ENCODE measurements at places on chromosomes 1 and 21.

DNA sequence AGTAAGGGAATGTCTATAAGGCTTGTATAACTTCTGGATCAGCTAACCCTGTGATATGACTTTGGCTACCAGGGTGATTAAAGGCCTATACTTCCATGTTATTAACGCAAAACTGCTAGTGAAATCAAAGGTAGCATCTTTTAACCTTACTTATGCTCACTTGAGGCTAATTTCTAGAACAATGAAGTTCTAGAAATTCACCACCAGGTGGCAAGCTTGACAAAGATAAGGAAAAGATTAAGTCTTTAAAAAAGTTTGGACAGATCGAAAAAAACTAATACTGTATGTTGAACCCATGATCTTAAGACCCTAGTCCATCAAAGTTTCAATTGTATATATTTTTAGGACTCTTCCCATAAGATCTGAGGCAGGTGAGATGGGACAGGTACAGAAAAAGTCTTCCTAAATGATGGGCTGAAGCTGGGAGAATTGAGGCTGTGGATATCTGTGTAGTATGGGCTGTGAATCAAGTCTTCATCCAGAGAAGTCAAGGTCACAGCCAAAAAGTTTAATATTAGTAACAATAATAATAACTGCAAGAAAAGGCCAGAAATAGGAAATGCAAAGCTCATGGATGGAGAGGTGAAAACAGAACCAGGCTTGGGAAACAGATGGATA lies 18.8 kb downstream of the KYAT3 start:
- DNase-seq: no peak

DNA sequence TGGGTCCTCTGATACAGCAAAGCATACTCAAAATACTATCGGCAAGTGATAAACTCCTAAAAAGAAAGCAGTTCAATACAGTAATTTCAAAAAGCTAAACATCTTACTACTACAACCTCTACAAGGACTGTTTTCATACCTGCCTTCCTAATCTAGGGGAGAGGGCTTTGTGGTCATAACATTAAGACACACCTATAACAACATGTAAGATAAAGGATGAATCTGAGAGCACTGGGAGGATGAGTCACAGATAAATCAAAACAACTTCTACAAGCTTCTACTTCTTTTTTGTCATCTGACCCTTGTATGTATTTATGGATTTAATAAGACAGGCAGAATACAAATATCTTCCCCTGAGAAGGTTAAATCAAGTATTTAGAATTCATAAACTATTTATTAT lies 40.0 kb downstream of the LTN1 start:
- no peak for DNase-seq

DNA sequence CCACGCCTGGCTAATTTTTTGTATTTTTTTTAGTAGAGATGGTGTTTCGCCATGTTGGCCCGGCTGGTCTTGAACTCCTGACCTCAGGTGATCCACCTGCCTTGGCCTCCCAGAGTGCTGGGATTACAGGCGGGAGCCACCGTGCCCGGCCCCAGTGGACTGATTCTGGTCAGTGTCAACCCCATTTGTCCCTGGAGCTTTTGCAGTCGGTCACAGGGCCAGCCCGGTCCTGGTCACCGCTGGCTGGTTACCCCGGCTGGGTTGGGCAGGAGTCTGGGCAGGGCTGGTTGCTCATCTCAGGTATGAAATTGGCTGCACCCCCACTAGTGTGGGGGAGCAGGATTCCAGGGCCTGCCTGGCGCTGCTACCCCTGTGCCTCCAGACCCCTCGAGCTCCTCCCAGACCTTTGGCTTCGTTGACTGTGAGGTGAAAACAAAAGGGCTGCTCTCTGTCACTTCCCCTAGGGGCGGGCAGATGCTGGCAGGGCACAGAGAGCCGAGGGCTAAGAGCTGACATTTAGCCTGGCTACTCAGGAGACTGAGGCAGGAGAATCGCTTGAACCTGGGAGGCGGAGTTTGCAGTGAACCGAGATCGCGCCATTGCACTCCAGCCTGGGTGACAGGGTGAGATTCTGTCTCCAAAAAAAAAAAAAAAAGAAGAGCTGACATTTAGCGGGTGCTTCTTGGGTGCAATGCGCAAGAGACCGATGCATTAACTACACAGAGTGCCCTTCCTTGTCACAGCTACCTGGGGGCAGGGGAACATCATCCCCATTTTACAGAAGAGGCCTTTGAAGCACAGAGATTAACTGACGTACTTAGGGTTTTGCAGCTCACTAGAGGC lies 10.6 kb downstream of the TNFRSF1B start:
- no peak for DNase-seq

GRCh38 chr1:169648709-169649108 lies 18.8 kb upstream of the SELP start:
- no peak for DNase-seq

GRCh38 chr1:198890214-198890930 lies 251.5 kb downstream of the PTPRC start:
- DNase-seq: no peak

GRCh38 chr1:16145030-16145661 lies 10.7 kb downstream of the EPHA2 start:
- no peak for DNase-seq

DNA sequence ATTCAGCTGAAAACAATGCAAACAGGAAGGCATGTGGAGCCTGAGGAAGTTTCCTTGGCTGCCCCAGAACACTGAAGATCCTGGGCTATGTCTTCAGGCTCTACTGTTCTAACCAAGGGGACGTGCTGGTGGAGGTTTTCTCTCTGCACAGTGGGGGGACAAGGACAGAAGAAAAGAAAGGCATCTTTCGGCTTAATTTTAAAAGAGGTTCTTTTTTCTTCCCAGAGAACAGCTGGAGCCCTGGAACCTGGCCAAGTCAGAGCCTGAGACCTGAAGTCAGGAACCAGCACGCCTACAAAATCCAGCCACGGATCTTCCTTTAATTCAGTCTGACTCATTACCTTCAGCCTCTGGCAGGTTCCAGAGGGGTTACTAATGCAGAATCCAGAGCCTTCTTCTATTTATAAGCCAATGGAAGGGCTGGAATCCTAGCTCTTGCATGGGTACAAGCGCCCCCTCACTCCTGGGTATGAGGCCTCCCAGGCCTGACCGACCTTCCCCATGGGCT lies 19.8 kb downstream of the CTNNBIP1 start:
- DNase-seq: no peak

DNA sequence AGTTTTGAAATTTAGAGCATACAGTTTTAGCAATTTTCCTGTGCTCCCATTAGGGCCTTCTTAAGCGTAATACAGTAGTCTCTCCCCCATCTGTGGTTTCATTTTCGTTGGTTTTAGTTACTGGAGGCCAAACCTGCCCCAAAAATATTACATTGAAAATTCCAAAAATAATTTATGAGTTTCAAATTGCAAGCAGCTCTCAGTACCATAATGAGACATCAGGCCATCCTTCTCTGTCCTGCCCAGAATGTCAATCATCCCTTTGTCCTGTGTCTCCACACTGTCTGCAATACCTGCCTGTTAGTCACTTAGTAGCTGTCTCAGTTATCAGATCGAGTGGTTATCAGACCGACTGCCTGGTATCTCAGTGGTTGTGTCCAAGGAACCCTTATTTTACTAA lies 45.4 kb downstream of the ADSS2 start:
- no peak for DNase-seq

Measured in activated CD8-positive, alpha-beta memory T cell treated with anti-CD3 and anti-CD28 coated beads for 24 hours (primary cell).